ENCODE measurements at places on chromosomes 11 and 22.

- no peak for DNase-seq
These were observed 6.0 kb upstream of the LMO1 start for GRCh38 chr11:8269636-8270035.

DNA sequence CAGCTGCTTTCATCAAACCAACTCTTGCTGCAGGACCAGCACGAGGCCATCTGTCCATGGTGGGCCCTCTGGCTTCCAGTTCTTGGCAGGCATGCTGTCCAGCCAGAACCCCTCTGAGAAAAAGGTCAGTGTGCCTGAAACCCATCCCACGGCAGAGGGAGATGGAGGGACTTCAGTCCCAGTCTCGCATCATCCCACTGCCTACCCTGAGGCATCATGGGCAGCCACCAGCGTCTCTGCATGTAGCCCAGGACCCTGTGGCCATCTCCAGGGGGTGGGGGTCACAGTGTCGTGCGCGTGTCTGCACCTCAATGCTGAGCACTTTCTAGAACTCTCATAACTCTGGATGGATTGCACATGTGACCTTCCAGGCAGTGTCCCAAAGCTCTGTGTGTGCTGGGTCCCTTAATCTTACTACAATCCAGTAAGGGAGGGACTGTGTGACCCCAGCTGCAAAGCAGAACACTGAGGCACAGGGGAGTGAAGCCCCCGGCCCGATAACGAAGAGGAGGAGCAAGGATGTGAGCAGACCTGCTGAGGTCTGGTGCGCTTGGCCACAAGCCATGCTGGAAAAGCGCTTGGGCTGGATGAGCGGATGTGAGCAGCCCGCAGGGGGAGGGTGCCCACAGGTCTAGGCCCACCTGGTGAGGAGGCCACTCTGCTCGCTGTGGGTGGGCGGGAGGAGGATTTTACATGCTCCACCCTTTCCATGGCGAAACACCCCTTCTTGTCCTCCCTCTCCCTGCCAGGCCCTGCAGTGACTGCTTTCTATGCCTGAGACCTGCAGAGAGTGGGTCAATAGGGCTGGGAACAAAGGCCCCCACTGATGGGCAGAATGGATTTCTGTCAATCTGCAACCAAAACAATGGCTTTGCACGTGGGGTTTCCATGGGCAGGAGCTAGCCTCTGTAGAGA is 1401.0 kb downstream of the BRD1 start:
- no peak for DNase-seq

DNA sequence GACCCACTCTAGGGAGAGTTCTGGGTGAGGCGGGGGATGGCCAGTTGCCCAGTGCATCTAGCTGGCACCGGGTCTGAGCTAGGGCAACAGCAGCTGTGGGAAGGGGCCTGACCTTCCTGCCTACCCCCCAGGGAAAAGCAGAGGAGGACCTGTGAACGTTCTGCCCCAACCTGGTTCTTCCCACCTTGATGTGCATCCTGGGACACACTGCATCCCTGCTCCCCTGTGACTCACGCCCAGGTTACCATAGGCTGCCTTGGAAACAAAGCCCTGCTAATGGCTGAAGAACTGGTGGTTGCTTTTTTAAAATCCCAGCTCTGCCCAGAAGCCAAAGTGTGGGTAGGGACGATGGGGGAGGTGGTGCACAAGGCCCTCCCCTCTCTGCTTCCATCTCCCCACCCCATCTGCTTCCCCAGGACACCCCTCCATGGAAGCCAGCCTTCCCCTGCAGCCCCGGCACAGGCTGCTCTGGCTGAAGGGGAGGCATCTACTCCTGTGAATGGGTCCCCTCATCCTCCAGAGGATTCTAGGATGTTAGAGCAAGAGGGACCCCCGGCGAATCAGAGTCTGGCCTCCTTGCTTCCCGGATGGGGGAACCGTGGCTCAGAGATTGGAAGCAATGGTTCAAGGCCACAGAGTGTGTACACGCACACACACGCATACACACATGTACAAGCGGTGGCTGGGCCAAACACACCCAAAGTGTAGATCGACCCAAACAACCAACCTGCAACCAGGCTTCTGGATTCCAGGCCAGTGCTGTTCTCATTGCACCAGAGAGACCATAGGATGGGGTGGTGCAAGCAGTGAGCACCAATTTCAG is 7.6 kb upstream of the C11orf96 start:
- no peak for DNase-seq

DNA sequence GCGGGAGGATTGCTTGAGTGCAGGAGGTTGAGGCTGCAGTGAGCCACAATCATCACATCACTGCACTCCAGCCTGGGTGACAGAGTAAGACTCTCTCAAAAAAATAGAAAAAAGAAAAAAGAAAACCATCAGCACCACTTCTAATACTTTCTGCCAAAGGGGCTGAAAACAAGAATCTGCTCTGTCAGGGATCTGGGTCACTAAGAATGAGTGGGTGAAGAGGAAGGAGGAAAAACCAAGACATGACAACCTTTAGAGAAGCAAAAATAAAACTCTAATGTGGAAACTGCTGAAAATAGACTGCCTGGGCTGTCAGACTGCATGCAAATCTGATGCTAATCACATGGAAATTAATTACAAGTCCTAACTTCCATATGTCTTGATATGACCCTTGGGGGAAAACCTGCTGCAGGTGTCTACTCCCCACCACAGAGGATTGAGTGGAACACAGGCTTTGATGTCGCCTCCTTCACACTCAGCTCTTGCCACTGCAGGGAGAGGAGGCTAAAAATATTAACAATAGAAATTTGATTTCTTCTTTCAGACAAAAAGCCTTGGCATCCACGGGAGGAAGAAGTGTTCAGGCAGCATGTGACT is 62.5 kb upstream of the CRTAM start:
- no peak for DNase-seq

DNA sequence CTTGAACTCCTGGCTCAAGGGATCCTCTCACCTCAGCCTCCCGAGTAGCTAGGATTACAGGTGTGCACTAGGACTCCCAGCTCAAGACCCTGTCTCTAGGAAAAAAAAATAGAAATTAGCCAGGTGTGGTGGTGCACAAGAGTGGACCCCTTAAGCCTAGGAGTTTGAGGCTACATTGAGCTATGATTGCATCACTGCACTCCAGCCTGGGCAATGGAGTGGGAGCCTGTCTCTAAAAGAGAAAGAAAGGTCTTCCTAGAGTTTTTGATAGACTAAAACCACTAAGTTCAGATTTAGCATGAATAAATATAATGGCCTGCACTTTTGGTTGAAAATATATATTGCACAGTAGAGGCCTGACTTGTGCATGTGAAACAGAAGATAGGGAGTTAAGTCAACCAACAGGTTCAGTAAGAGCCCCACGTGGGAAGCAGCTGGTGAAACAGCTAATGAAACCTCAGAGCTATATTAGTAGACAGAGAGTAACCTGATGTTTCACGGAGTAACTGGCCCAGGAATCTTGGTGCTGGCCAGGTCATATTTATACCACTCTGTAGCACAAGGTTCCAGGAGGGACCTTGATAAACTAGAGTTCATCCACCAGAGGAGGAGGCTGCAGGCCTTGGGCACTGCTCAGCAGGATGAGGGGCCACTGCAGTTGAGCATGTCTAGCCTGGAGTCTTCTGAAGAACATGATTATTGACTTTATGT is 4.6 kb upstream of the MICAL3 start:
- no peak for DNase-seq

DNA sequence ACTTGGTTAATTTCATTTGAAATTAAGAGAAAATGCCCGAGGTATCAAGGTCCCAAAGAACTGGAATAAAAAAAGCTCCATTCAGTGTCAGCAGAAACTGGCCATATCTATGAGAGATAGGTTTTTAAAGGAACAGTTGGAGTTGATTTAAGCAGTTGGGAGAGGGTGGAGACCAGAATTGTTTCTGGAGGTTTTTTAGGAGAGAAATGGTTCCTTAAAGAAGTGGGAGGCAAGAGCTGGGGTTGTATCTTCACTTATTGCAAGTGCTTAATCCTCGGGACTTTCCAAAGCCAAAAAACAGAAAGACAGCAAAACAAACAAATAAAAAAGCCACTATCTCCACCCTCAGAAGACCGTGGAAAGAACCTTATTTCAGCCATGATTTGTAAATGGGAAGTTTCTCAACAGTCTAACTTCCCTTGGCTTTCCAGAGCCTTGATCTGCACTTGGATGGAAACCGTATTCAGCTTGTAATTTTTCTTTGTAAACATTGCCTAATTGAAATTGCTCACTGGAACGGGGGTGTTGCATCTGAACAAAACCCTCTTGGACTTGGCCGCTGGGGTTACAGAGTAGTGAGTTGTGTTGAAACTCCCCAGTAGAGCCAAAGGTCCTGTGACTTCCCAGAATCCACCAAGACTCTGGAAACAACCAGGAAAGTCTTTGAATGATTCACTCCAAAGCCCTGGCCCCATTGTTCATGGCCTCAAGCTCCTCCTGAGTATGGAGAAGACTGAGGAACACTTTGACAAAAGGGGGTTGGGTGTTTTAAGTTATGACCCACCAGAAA is 115.6 kb downstream of the SLC1A2 start:
- DNase-seq: no peak

DNA sequence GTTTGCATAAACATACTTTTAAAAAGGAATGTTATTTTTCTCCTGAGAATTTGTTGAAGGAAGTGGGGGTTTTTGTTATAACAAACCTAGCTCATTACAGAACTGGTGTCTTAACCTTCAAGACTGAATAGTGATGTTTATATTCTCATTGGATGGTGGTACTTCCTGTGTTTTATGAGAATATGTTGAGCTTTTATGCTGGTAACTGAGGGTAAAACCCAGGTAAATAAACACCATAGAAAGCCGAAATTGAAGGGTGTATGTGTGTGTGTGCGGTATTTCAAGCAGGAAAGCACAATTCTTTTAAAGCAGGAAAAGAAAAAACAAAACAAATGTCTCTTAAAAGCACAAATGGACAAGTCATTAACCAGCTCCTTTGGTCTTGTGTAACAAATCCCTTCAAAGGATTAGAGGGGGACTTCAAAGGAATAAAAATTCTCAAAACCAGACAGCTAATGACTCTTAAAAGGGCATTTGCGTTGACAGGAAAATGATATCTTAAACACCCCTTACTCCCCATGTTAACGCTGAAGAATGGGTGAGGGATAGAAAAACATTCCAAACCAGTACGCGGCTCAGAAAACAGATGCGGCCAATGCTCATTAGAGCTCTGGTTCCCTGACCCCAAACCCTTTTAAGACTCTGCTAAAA is 23.8 kb downstream of the LMO2 start:
- DNase-seq: no peak

DNA sequence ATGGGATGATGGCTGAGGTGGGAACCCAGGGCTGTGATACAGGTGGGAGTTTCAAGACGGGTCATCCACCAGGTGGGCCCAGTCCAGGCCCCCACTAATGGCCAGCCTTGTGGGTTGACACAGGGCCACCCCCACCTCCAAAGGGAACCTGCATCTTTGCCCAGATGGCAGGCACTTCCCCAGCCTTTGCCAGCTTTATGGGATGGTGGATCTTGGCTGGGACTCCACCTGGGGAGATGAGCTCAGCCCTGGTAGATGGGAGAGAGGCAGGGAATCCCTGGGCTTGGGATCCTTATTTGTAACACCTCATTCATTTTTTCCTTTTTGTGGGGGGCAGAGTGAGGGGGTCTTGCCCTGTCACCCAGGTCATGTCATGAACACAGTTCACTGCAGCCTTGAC is 33.4 kb downstream of the CD82 start:
- DNase-seq: no peak

- no peak for DNase-seq
These were observed 21.2 kb downstream of the SYT13 start for GRCh38 chr11:45264839-45265515.

DNA sequence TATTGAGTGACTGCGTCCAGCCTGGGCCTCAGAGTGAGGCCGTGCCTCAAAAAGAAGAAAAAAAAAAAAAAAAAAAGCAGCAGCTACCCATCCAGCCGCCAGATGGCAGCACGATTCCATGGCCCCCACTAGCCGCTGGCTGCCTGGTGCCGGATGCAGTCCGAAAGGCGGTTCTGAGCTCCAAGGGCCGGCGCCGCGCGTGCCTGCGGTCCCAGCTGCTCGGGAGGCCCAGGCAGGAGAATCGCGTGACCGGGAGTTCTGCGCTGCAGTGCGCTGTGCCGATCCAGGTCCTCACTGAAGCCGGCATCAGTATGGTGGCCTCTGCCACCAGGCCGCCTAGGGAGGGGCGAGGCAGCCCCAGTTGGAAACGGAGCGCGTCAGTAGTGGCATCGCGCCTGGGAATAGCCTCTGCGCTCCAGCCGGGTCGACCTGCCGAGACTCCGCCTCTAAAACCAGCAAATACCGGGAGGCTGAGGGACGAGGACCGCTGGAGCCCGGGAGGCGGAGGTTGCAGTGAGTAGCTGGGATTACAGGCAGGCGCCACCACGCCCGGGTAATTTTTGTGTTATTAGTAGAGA is 19.3 kb downstream of the SCARF2 start:
- DNase-seq: peak; percentile 50

DNA sequence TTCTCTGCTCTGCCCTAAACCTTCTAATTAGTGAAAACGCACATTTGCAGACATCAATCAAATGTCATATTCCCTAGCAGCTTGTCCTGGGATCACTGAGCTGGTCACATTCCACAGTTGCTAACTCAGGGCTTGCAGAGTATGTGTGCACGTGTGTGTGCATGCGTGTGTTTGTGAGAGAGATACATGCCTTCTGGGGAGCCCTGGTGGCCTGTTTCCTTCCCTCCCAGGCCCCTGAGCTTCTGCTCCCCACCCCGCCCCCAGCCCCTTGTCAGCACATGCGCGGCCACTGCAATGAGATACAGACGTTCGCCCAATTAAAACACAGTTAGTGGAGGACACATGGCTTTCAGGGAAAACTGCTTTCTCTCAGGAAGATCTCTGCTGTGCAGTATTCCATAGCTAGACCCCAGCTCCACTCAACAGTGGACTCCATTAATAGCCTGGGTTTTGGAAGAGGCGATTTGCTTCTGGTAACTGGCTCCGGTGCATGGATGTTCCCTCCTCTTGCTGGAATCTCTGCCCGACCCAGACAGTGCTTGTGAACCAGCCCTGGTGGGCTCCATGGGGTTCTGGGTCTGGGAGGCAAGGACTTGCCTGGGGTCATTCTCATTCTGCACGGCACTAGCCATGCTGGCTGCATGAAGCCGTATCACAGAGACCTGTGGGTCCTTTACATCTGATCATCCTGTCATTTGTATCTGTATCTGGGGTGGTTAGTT is 17.7 kb downstream of the LRP5 start:
- no peak for DNase-seq

DNA sequence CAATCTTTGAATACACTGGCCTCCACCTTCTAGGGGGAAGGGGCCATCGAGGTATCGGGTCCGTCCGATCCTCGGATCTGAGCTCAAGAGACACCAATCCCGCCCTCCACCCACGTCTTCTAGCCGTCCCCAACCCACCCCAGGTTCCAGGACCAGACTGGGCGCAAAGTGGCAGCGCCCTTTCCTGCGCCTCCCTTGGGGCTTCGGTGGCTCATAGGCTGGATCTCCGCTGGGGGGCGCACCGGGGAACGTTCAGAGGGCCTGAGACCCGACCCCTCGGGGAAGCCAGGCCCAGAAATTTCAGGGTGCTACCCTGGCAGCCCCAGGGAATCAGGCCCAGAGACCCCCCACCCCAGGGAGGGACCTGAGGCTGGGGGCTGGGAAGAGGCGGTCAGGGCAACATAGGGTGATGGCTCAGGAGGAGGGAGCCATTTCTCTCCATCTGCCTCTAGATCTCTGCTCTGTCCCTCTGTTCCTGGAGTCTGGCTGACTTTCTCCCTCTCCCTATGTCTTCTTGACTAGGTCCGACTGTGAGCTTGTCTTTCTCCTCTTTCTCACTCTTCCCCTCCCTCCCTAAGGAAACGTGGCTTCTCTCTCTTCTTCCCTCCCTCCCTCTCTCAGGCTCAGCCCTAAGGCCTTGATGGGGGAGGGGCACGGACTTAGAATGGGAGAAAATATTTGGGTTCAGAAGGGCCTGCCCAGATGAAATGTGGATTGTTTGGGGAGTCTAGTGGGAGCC is 1.1 kb downstream of the CREB3L1 start:
- DNase-seq: peak; percentile 20

- DNase-seq: no peak
These were observed 1.6 kb downstream of the RNF26 start for GRCh38 chr11:119335655-119336543.
